ENCODE measurements at places on chromosomes 7 and 10.

DNA sequence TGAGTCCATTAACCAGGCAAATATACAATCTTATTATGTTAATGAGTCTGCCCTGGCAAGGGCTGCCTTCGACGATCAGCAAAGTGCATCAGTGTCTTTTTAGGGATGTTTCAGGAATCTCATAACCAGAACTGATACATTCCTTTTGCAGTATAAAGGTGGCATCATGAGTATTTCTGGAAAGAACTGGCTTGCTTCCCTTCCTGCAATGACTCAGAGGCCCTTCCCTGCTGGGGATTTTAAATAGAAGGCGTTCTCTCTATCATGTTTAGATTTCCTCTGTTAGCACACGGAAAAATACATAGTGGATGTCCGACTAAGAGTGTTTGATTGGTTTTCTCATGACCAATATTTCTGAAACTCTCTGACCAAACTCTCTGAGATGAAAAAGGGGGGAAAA lies 1.8 kb downstream of the NPS start:
- no peak for DNase-seq

- DNase-seq: no peak
These were observed 84.8 kb downstream of the FOXL3 start for GRCh38 chr7:374706-375311.

DNA sequence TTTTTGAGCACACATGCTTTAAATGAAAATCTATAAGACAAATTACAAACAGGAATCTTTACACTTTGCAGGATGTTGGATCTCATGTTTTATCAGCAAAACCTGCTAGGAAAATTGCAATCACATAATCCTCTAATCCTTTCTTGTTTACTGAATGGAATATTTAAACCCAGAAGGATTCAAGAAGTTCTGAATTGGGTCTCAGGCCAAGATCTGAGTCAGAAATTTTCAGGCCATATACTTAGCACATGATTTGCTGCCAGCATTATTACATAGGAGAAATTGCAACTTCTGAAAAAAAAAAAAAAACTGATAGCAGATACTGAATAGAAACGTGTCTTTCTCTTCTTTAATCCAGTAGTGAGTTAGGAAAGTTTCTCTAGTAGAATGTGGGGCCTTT lies 1005.3 kb upstream of the POT1 start:
- no peak for DNase-seq

DNA sequence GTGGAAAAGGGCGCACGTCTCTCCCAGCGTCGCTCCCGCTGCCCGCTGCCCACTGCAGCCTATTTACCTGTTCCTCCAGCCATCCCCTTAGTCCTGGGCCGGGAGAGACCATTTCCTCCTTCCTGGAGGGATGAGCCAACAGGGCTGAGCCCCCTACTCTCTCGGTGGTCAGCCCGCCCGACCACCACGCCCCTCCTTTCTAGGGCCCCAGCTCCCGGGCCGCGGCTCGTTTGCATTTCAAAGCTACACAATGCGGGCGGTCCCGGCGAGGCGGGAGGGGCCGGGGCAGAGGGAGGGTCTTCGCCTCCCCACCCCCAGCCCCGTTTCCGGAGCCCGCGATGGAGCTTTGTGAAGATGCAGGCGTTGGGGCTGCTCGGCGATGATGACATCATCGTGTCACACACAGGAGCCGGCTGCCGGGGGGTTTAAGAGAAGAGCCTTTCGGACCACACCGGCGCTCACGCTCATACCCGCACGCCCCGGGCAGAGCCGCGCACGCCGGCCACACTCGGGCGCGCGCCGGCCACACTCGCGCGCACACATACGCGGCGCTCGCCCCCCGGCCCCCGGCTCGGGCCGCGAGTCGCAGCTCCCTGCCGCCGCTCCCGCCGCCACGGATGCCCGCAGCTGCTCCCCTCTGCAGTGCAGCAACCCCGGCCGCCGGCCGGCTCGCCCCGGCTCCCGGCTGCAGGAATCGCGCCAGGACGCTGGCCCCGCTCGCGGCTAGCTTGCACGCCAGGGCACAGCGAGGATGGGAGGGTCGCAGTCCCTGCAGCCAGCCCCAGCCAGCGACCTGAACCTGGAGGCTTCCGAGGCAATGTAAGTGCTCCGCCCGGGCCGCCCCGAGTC lies 107.7 kb upstream of the BTBD16 start:
- peak; percentile 12 for DNase-seq

GRCh38 chr10:127000598-127000997 lies 95.4 kb downstream of the DOCK1 start:
- no peak for DNase-seq

DNA sequence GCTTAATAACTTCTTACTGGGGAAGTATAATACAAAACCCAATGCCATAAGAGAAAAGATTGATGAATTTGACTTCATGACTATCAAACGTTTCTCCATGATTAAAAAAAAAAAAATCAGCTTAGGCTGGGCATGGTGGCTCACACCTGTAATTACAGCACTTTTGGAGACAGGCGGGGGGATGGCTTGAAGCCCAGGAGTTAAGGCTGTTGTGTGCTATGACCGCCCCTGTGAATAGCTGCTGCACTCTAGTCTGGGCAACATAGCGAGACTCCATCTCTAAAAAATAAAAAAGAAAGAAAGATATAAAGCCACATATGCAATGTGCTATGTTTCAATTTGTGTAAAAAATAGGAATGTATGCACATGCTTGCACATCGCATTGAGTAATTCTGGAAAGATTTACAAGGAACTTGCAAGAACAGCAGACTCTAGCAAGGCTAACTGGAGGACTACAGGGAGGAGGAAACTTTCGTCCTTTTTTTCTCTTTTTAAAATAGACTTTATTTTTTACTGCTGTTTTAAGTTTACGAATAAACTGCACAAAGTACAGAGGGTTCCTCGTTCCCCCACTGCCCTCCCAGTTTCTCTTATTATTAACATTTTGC lies 10.3 kb upstream of the RARRES2 start:
- DNase-seq: no peak

GRCh38 chr7:34086064-34086463 lies 180.7 kb downstream of the BMPER start:
- no peak for DNase-seq

- no peak for DNase-seq
These were observed 154.9 kb downstream of the GLI3 start for GRCh38 chr7:42082144-42082543.

GRCh38 chr10:62326176-62326575 lies 48.0 kb upstream of the ZNF365 start:
- DNase-seq: no peak

DNA sequence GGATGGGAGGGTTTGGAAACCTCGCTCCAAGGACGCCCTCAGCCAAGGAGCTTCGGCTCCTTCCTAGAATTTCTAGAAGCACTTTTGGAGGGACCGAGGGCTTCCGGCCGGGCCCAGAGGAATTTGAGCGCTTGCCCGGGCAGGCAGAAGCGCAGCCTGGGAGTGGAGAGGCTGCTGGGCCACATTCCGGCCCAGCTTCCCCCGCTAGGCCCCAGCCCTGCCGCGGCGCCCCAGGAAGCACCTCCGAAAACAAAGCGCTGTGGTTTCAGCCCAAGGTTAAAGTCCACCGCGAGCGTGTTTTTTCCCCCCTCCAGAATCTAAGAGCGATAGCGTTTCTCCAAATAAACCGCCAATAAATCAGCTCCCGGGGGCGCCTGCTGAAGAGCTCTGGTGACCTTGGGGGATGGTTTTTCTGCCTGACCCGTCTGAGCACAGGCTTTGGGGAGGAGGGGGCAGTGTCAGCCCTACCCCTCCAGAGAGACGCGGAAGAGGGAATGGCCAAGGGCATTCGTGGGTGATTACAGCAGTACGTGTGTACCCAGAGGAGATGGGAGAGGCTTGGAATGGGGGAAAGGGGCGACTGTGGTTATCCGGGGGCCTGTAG lies 5.7 kb upstream of the TNRC18 start:
- DNase-seq: no peak

DNA sequence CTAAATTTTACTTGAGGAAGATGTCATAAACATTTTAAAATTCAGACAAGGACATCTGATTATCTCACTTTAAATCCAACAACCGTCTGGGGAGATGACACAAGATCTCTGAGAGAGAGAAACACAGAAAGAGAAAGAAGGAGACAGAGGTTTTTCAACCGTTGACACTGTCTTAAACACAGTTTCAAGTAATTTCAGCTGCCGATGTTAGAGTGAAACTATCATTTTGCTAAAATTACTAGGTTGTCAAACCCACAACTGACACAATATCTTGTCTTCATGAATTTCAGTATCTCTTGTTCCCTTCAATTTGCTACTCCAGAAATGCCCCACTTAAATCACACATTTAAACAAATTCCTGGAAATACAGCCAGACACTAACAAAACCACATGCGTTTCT lies 174.8 kb downstream of the RAPGEF5 start:
- DNase-seq: no peak

DNA sequence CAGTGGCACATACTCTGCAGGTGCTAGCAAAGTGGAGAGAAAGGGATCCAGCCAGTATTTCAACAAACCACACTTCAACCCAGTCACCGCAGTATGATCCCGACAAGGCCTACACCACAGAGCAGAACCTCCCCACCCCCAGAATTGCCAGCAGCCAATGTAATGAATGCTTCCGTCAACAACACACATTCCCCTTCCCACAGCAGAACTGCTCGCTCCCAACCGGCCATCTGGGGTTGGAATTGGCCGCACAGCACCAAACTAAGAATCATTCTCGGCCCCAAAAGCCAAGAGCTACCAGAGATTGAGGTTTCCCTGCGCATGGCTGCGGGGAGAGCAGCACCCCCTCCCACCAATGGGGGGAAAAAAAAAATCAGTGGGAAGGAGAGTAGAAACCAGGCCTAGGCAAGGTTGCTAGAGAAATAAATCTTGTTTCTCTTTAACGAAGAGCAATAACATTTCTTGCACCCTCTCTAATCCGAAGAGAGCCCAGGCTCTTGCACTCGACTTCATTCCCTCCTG lies 1.1 kb downstream of the WASL start:
- peak; percentile 66 for DNase-seq

DNA sequence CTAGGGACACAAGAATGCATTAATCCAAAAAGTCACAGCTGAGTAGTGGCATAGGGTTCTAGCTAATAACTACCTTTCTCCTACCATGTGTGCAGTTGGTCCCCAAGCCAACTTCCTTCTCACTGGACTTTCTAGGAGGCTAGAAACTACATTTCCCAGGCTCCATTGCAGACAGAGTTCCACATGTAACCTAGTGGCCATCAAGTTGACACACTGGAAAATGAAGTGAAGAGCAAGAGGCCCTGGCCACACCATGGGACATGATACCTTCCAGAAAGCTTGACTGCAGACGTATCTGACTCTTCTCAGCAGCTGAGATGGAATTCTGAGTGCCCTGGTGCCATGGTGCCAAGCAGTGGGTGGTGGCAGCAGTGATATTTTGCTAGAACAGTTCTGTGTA lies 49.8 kb upstream of the TMEM273 start:
- DNase-seq: no peak

- no peak for DNase-seq
These were observed 105.2 kb downstream of the THSD7A start for GRCh38 chr7:11726794-11727155.

DNA sequence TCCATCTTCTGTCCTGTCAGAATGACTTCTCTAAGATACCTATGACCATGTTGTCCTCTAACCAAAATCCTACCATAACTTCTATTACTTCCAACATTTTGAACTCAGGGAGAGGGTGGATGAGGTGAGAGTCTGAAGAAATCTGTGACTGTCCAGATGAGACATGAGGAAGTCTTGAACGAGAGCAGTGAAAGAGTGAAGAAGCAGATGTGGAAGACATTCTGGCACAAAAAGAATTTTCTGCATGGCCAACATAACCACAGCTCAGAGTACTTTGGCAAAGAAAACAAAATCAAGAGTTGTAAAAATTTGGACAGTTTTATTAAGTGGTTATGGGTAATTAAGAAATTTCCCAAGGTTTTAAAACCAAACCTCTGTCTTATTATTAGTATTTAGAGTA lies 141.6 kb downstream of the CPEB3 start:
- DNase-seq: no peak

GRCh38 chr7:115984105-115984504 lies 46.5 kb downstream of the TFEC start:
- no peak for DNase-seq

DNA sequence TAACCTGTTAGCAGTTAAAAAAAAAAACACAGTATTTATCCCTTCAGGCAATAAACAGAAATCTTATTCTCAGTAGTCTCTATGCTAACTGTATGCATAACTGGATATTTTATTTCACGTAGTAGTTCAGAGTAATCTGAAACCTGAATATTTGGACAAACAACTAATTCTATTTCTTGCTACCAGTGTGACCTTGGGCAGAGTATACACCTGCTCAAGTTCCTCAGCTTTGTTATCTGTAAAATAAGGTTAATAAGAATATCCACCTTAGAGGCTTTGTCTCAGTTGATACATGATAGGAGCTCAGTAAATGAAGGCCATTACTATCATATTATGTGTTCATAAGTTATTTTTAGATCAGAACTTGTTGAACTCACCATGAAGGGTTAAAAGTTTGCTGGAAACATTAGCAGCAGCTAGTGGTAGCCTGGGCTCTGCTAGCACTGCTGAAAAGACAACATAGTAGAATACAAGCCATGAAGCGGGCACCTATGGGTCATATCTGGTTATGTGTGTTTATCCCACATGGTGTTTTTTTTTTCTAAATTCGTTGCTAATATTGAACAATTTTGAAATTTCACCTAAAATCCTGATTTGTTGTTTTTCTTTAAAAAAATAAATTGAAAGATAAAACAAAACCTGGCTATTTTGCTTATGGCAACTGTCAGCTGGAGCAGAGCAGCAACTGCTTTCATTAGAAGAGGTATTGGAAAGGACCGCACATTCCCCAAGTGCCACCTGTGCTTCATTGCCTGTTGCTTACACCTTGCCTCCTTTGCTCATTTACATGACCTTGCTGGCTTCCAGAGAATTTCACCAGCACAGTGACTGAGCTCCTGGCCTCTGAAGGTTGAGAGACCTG lies 303.0 kb downstream of the PRKG1 start:
- no peak for DNase-seq

- no peak for DNase-seq
These were observed 202.1 kb downstream of the PTEN start for GRCh38 chr10:88065383-88066049.

DNA sequence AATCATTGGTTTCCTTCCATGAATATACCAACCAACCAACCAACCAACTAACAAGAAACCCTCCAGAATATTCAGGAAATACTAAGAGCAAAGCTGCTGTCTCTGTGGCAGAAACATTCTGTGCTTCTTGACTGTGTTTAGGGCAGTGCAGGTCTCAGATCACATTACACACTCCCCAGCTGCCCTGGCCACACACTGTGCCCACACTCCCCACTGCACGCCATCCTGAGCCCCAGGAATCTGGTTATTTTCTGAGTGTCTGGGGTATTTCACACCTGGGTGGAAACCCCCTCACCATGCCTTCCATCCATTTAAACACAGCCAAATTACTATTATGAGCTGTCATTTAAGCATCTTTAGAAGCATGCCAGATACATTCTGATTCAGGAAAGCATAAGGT lies 183.7 kb upstream of the ANK3 start:
- no peak for DNase-seq

GRCh38 chr10:19702215-19702614 lies 114.0 kb upstream of the PLXDC2 start:
- no peak for DNase-seq

DNA sequence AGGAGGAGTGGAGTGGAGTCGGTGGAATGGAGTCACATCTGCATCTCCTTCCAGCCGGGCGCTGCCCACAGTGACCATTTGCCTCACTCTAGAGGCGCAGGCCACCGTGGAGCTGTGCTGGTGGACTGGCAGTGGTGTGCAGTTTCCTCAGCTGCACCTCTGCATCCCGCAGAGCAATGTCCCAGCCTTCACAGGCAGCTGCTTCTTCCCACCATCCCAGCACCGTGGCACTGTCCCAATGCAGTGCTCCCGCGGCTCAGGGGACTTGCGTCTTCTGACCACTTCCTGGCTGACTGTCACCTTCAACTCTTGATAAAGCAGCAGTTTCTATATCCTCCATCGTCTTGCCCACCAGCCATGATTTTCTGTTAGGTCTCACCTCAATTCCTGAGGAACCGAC lies 90.3 kb upstream of the SFMBT2 start:
- no peak for DNase-seq
